Frontal cortex (tissue), 4 donors: ENCODE measurements at places on chromosomes 1 and 21. TPM values are rescaled to one million over a fixed set of nuclear protein-coding genes. Genes with fewer than 3 reads are reported as not detected.

GRCh38 chr1:53366901-53367502, 39.1 kb upstream of the LRP8 start:
- no peak for DNase-seq

- DNase-seq: no peak
Observed at GRCh38 chr1:13808729-13809131, 108.7 kb downstream of the PRDM2 start.

GRCh38 chr1:199639453-199639852, 388.1 kb upstream of the NR5A2 start:
- no peak for DNase-seq

SPRR2B gene
- not detected for total RNA-seq
